ENCODE measurements at places on chromosomes 5 and 9. TPM values are rescaled to one million over a fixed set of nuclear protein-coding genes. Genes with fewer than 3 reads are reported as not detected.

The TIMD4 gene
- total RNA-seq: 0.16 TPM

The NIM1K gene
- total RNA-seq: 0.25 TPM

The BTNL3 gene
- not detected for total RNA-seq

The FOXD1 gene
- 0.71 TPM for total RNA-seq

The TMEM167A gene
- 33.2 TPM for total RNA-seq

The TEX48 gene
- not detected for total RNA-seq

The MYMK gene
- not detected for total RNA-seq

The WDR70 gene
- total RNA-seq: 28.0 TPM

The TMC1 gene
- 2.6 TPM for total RNA-seq

The MBLAC2 gene
- total RNA-seq: 2.5 TPM

The DCTN4 gene
- total RNA-seq: 50.9 TPM

The DIRAS2 gene
- not detected for total RNA-seq

The ADAM19 gene
- 4.2 TPM for total RNA-seq

The GRM6 gene
- total RNA-seq: not detected

The BDP1 gene
- total RNA-seq: 17.7 TPM

The NUP214 gene
- 20.1 TPM for total RNA-seq

The FOXD4L3 gene
- total RNA-seq: not detected

The ACER2 gene
- total RNA-seq: 1.3 TPM

The TAS2R1 gene
- total RNA-seq: not detected
